Stimulated activated CD4-positive, alpha-beta T cell treated with anti-CD3 and anti-CD28 coated beads, Interleukin-4, amount 100 ng/mL, for 1 hour (primary cell): ENCODE measurements at places on chromosomes 2 and 18.

GRCh38 chr18:71797554-71797953, 746.6 kb downstream of the CBLN2 start:
- no peak for DNase-seq

DNA sequence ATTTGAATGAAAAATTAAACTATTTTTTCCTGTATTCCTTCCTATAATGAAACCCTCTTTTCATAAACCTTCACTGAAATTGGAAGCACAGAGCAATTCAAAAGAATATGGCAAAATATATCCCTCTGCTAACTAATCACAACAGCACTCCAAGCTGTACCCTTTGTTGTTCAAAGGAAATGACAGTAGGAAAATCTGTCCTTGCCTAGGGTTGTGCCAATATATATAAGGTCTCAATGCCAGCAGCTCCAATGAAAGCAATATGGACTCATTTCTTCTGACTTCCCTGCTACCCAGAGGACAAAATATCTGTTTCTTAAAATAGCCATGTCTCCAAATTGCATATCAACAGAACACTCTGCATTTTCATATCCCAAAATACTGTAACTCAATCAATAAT, 373.9 kb upstream of the MC4R start:
- no peak for DNase-seq

- no peak for DNase-seq
Observed at GRCh38 chr2:84126530-84126929, 332.6 kb downstream of the SUCLG1 start.

GRCh38 chr2:54059986-54060385, 55.4 kb upstream of the ACYP2 start:
- no peak for DNase-seq

- DNase-seq = no peak
Observed at GRCh38 chr2:10284108-10284870, 18.4 kb upstream of the HPCAL1 start.

- DNase-seq = no peak
Observed at GRCh38 chr2:15825276-15825980, 114.9 kb upstream of the MYCN start.

GRCh38 chr2:32991091-32991845, 44.5 kb downstream of the LTBP1 start:
- no peak for DNase-seq

DNA sequence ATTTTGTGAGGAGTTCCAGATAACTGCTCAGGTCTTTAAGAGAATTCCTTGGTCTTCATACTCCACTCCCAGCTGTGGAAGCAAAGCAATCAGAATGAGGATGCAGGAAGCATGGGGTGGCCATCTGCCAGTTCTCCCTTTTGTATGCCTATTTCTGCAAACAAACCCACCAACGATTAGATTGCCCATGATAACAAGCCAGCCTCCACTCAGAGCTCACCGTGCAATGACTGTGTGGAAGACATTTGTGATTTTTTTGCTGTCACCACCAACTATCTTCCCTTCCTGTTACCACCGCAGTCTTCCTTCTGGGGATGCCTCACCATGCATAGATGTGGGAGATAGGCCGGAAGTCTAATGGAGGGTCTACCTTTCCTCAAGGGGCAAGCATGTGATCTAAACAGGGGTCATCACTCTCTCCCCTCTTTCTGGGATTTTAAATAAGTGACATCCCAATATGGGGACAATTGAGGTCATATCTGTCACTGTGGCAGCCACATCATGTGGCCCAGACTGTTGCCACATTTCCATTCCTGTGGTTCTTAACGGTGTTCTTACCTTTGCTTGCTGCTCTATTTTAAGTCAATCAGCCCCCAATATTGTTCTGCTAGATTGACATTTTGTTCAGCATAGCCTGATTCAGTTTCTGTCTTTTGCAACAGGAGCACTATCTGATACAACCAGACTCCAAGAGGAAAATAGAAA, 4.4 kb downstream of the AFF3 start:
- no peak for DNase-seq

- DNase-seq = no peak
Observed at GRCh38 chr2:226782092-226782713, 17.4 kb downstream of the IRS1 start.

GRCh38 chr2:5588601-5589000, 103.6 kb upstream of the SOX11 start:
- DNase-seq = no peak

GRCh38 chr2:127373362-127374083, 14.3 kb downstream of the MAP3K2 start:
- no peak for DNase-seq

DNA sequence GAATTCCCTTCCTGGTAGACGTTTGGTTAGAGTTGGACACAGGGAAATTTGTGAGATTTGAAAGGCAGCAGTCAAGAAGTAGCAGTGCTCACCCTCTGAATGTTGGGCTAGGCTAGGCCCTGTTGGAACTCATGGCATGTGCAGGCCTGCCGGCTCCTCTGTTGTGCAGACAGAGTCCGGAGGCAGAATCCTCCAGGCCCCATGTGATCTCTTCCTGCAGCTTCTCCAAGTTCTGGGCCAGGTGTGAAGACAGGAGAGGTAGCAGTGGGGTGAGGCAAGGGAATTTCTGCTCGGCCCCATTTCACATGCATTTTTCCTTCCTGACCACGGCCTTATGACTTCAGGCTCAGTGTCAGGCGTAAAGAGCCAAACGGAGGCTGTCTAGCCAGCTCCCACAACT, 36.9 kb upstream of the RAB31 start:
- no peak for DNase-seq

GRCh38 chr2:76829374-76830234, 692.6 kb downstream of the LRRTM4 start:
- no peak for DNase-seq

DNA sequence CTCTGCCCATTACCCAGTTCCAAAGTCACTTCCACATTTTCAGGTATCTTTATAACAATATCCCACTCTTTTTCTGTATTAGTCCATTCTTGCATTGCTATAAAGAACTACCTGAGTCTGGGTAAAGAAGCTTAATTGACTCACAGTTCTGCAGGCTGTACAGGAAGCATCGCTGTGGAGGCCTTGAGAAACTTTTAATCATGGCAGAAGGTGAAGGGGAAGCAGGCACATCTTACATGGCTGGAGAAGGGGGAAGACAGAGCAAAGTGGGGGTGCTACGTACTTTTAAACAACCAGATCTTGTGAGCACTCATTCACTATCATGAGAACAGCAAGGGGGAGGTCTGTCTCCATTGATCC, 85.4 kb upstream of the MAP4K3 start:
- no peak for DNase-seq

- DNase-seq = peak; percentile 43
Observed at GRCh38 chr2:30139131-30139870, 7.5 kb upstream of the YPEL5 start.

GRCh38 chr18:23306822-23307221, 146.3 kb upstream of the RIOK3 start:
- DNase-seq = no peak
